Aorta (tissue), 5 donors: ENCODE measurements at places on chromosomes 7 and 10.

DNA sequence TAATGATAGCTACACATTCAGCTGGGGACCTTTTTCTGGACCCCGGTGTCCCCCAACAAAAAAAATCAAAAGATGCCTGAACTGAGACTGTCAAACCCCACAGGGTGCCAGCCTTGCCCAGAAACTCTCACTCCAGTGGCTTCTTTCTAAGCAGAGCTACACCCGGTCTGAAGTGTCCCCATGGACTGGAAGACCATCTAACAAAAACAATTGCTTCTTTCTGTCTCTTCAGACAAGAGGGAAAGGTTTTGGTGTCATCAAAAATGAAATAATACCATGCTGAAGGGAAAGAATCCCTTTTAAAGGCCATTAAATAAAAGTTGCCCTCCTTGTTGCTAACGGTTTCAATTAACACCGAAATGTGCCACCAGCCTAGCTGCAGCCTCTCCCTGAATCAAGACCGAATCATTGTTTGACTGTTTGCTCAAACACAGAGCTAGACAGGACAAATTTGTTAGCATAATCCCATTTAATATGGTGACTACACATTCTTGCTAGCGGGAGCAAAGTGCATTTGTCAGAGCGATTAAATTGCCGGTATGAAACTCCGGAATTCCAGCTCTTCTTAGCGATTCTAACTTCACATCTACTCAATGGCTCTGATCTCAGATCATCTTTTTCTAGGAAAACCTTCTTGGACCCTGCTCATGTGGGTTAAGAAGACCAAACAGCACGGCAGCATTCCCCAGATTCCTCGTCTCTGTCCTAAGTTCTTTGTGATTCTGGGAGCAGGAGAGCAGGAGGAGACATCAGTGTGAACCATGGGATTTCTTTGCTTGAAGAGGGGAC lies 397.5 kb upstream of the PRKCQ start:
- H3K27me3 ChIP-seq, result no peaks in the 10 kb centered on the region
- H3K27ac ChIP-seq, result no peak overlapping the region
- H3K36me3 ChIP-seq, result no peaks in the 10 kb centered on the region
- DNase-seq, result no peak
- H3K4me1 ChIP-seq, result no peaks in the 10 kb centered on the region
- no peak overlapping the region for H3K4me3 ChIP-seq

DNA sequence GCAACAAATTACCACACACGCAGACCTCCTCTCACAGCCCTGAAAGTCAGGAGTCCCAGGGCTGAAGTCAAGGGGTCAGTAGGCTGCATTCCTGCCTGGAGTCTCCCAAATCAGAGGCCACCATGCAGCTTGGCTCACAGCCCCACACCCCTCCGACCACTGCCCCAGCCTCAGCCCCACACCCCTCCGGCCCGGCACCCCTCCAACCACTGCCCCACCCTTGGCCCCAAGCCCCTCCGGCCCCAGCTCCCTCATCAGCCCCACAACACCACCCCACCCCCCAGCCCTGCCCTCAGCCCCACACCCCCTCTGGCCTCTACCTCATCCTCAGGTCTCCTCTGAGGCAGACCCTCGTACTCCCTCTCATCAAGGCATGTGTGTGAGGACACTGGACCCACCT lies 85.7 kb downstream of the DIP2C start:
- H3K4me3 ChIP-seq, result no peak overlapping the region
- DNase-seq, result peak; percentile 26
- no peak overlapping the region for H3K27ac ChIP-seq
- no peaks in the 10 kb centered on the region for H3K27me3 ChIP-seq
- no peaks in the 10 kb centered on the region for H3K4me1 ChIP-seq

DNA sequence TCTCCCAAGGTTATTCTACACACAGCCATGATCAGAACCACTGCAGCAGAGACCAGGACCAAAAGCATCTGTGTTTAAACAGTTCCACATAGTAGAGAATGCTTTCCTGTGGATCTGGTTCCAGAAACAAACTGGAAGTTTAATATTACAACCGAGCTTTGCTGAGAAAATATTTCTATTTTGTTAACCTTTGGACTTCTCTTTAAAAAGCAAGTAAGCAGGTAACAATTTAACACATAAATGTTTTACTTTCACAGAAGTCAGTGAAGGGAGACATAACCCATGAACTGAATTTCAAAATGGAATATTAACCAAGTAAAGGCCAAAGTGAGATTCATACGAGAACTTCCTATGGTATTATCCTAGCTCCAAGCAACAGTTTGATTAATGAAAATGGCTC lies 98.6 kb upstream of the PHYHIPL start:
- H3K27ac ChIP-seq, result no peak overlapping the region
- no peaks in the 10 kb centered on the region for H3K27me3 ChIP-seq
- H3K4me3 ChIP-seq, result no peak overlapping the region
- peaks cover 12% of the 10 kb centered on the region for H3K4me1 ChIP-seq
- no peak for DNase-seq

- no peak for DNase-seq
- no peak overlapping the region for H3K4me3 ChIP-seq
- no peaks in the 10 kb centered on the region for H3K4me1 ChIP-seq
- no peaks in the 10 kb centered on the region for H3K36me3 ChIP-seq
Observed at GRCh38 chr7:73705551-73705920, 13.9 kb downstream of the STX1A start.

- no peaks in the 10 kb centered on the region for H3K4me1 ChIP-seq
- H3K4me3 ChIP-seq, result no peak overlapping the region
- H3K36me3 ChIP-seq, result no peaks in the 10 kb centered on the region
- DNase-seq, result no peak
- no peaks in the 10 kb centered on the region for H3K27me3 ChIP-seq
Observed at GRCh38 chr7:43377196-43377960, 205.5 kb upstream of the STK17A start.

DNA sequence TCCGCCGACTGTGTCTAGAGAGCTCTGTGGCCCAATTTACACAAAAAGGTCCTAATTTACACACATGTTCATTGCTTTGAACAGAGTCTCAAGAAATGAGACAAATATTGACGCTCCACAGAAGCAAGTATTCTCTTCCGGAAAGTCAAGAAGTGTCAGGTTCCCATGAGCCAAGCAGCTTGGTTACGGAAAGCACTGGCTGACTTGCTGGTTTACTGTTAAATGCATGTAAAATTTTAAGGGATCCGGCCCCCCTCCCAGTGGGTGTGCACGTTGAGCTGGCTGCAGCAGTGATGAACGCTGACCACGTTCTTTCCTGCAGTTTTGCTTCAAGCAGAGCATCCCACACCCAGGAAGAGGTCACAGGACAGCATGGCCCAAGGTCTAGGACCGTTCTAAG lies 76.8 kb downstream of the DIP2C start:
- peaks cover 4% of the 10 kb centered on the region for H3K4me1 ChIP-seq
- peak overlapping the region; percentile 32 for H3K27ac ChIP-seq
- peak; percentile 30 for DNase-seq
- H3K4me3 ChIP-seq, result no peak overlapping the region
- H3K36me3 ChIP-seq, result no peaks in the 10 kb centered on the region

DNA sequence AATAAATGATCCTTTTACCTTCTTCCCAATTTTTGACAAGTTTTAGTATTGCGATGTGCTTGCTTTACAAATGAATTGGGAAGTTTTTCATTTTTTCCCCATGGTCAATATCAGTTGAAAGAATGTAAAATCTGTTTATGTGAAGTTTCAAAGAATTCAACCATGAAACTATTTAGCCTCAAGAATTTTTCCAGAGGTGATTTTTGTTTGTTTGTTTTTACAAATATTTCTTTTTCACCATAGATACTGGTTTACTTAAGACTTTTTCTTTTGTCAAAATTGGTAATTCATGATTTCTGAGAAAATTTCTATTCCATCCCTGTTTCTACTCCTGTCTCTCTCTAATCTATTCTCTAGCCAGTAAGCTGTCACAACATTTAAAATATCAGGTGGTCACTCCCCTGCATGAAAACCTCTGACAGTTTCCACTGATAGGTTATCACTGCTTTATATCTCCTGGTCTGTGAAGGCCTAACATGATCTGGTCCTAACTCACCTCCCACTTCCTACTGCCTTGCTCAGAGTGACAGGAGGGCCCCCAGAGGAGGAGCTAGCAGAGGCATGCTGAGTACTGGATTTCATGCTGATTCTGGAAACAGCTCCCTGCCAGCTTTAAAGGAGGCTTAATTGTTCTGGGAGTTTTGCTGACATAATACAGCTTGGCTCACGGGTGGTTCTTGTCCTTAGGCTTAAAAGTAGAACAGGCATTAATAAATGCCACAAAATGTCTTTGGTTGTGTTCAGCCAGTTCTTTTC lies 7.6 kb upstream of the ARMS2 start:
- no peak overlapping the region for H3K27ac ChIP-seq
- no peak overlapping the region for H3K4me3 ChIP-seq
- no peaks in the 10 kb centered on the region for H3K4me1 ChIP-seq
- no peak for DNase-seq
- no peaks in the 10 kb centered on the region for H3K27me3 ChIP-seq

DNA sequence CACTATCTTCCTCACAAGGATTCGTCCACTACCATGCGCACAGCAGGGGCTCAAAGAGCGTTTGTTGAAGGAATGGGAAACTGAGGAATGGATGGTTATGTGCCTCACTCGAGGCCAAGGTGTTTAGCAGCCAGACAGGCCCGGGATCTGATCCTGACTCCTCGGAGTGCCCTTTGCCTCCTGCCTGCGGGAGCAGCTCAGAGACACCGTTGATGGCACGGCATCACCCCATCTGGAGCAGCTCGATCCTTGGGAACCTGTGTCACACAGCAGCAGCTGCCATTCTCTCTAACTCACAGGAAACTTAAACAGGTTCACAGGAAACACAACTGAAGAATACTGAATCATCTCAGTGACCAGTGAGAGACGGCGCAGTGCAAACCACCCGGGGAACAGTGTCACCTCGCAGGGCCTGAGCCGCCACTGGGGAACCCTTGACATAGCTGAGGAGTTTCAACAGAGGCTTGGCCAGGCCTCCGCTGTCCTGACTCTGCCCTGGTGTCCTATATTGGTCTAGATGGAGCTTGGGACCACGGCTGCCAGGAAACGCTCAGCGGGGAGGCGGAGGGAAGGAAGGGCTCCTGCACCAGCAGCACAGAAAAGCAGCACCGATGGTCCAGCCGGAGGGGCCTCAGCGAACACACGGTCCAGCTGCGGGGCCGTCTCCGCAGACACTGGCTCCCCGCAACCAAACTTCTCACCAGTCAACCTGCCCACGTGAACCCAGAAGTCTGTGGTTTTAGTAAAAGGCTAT lies 169.4 kb downstream of the ADARB2 start:
- no peaks in the 10 kb centered on the region for H3K27me3 ChIP-seq
- no peak for DNase-seq
- no peak overlapping the region for H3K4me3 ChIP-seq
- no peak overlapping the region for H3K27ac ChIP-seq
- no peaks in the 10 kb centered on the region for H3K36me3 ChIP-seq

DNA sequence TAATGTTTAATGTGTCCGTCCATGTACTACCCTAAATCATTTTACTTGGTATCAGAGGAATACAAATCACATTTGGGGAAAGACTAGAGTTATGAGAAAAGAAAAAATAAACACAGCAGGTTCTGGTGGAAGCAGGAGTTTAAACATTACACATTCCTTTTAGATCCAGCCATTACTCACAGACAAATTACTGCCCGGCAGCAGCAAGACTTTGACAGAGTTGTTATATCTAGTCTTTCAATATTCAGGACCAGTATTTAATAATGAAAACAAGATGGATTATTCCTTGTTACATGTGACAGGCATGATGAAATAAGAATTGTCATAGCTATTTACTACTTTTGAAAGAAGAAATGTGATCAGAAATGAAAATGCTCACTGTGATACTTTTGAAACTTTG lies 131.8 kb upstream of the GNAI1 start:
- no peaks in the 10 kb centered on the region for H3K27me3 ChIP-seq
- H3K4me3 ChIP-seq, result no peak overlapping the region
- H3K27ac ChIP-seq, result no peak overlapping the region
- DNase-seq, result no peak

GRCh38 chr7:23472556-23472955 lies 2.3 kb upstream of the IGF2BP3 start:
- H3K4me1 ChIP-seq, result no peaks in the 10 kb centered on the region
- no peak for DNase-seq
- H3K27me3 ChIP-seq, result peaks cover 2% of the 10 kb centered on the region

DNA sequence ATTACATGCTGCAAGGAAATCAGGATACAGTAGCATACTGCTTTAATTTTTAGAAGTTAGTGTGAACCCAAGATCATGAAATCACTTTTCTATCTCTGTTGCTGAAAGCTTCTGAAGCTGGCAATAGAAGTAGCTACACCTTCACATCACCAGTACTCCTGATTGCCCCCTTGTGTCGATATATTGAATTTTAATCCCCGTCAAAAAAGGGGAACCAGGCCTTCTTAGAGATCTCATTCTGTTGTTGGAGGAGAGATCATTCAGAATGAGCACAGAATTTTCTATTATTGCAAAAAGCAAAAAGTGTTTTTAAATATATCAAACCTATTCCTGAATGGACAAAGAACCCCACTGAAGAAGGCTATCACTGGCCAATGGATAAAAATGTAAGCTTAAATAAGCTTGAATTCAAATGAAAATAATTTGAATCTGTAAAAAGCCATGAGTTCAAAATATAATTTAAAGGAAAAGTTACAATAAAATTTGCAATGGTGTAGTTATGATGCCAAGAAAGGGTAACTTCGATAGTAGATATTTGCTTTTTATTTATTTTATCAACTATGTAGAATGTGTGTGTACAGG lies 39.7 kb upstream of the TEX47 start:
- H3K27me3 ChIP-seq, result no peaks in the 10 kb centered on the region
- no peak for DNase-seq

GRCh38 chr7:117190104-117190503 lies 132.8 kb downstream of the WNT2 start:
- no peak for DNase-seq
- no peaks in the 10 kb centered on the region for H3K4me1 ChIP-seq
- H3K36me3 ChIP-seq, result peaks cover 7% of the 10 kb centered on the region
- H3K27ac ChIP-seq, result no peak overlapping the region
- no peaks in the 10 kb centered on the region for H3K27me3 ChIP-seq
- H3K4me3 ChIP-seq, result no peak overlapping the region

- H3K27me3 ChIP-seq, result no peaks in the 10 kb centered on the region
- DNase-seq, result no peak
- H3K4me1 ChIP-seq, result no peaks in the 10 kb centered on the region
- no peaks in the 10 kb centered on the region for H3K36me3 ChIP-seq
- H3K4me3 ChIP-seq, result no peak overlapping the region
Observed at GRCh38 chr7:3279147-3279818, 21.8 kb upstream of the SDK1 start.

GRCh38 chr10:86042161-86042560 lies 324.4 kb downstream of the GRID1 start:
- no peaks in the 10 kb centered on the region for H3K36me3 ChIP-seq
- no peak overlapping the region for H3K27ac ChIP-seq
- no peaks in the 10 kb centered on the region for H3K4me1 ChIP-seq
- H3K27me3 ChIP-seq, result no peaks in the 10 kb centered on the region

- no peak for DNase-seq
- H3K27ac ChIP-seq, result no peak overlapping the region
- H3K36me3 ChIP-seq, result no peaks in the 10 kb centered on the region
Observed at GRCh38 chr10:23404461-23404980, 34.4 kb upstream of the OTUD1 start.

- no peaks in the 10 kb centered on the region for H3K27me3 ChIP-seq
- peaks cover 4% of the 10 kb centered on the region for H3K36me3 ChIP-seq
- DNase-seq, result no peak
- H3K27ac ChIP-seq, result no peak overlapping the region
- no peaks in the 10 kb centered on the region for H3K4me1 ChIP-seq
Observed at GRCh38 chr10:68781613-68782574, 45.4 kb upstream of the STOX1 start.
